ENCODE measurements at places on chromosomes 2 and 18.

DNA sequence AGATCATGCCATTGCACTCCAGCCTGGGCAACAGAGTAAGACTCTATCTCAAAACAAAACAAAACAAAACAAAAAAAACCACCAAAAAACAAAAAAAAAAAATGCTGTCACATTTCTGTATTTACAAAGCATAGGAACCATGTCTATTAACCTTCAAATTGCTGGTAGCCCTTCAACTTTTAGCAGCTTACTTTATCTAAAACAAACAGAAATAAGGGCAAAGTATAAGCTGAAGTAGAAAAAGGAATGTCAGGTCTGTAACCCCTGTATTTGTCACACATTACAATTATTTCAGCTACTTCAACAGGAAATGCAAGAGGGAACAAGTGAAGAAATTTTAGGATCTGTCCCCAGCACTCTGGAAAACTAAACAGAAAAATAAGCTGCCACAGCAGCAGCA, 25.4 kb downstream of the TYMS start:
- DNase-seq = no peak

DNA sequence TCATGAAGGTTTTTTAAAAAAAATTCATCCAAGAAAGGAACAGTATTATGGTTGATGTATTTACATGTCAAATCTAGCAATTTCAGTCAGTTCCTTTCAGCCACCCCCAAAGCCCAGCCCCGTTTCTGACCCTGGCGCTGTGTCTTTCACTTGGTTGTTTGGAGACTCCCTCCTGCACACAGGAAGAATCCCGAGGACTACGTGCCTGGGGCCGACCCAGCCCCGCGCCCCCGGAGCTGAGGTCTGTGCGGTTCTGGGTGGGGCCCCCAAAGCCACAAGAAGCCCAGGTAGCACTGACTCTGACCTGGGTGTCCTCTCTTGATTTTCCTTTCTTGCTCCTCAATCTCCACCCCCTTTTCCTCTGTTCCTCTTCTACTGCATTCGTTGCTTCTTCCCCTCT, 49.1 kb downstream of the TRAPPC12 start:
- no peak for DNase-seq

DNA sequence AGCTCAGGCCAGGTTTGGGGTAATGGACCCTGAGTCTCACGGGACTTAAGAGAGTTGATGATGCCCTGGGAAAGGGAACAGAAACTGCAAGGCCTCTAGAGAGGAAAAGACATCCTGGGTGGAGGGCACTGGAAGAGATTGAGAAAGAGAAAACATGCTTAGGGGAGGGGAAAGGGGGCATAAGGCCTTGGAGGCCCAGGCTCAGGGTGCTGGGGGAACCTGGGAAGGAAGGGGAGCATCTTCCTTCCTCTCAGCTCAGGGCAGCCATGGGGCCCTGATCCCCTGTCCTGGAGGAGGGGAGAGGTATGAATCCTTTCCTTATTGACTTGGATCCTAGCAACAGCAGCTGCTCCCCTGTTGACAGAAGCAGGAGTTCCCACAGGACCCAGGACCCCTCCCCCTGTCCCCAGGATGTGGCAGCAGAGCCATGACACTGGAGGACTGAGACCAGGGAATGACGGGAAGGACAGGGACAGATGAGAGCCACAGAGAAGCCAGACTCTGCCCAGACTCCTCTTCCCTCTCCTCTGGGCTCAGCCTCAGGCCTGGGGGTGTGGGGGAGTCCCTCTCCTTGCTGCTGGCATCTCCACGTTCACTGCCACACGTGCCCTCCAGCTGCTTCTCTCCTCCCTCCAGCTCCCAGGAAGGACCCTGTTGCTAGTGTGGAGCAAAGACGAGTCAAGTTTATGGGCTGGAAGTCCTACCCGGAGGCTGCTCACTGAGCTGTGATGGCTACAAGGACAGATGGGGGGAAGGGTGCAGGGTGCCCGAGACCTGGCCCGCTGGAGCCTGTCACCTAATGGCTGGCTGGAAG, 815 bp downstream of the GPBAR1 start:
- DNase-seq = no peak

- no peak for DNase-seq
Measured at GRCh38 chr2:216765761-216766262, 70.5 kb upstream of the IGFBP5 start.

DNA sequence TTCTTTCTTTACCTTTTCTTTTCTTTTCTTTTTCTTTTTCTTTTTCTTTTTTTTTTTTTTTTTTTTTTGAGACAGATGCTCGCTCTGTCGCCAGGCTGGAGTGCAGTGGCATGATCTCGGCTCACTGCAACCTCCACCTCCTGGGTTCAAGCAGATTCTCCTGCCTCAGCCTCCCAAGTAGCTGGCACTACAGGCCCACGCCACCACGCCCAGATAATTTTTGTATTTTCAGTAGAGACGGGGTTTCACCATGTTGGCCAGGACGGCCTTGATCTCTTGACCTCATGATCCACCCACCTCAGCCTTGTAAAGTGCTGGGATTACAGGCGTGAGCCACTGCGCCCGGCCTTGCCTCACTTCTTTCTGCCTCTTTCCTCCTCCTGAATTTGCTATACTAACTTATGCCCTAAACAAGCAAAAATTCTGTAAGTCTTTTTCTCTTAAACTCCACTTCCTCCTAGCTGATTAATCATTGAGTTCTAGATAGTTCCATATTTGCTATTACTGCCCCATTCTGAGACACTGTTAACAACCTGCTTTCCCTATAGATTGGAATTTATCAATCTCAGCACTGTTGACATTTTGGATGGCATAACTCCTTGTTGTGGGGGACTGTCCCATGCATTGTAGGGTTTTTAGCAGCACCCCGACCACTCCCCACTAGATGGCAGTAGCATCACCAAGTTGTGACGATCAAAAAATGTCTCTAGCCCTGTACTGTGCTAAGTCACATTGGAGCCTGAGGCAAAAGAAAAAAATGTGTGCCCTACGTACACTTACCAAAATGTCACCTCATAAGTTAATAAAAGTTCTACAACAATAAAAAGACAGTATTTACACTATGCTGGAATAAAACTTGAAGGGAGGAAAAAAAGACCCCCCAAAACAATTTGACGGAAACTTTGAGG, 16.4 kb upstream of the THADA start:
- DNase-seq = peak; percentile 20

DNA sequence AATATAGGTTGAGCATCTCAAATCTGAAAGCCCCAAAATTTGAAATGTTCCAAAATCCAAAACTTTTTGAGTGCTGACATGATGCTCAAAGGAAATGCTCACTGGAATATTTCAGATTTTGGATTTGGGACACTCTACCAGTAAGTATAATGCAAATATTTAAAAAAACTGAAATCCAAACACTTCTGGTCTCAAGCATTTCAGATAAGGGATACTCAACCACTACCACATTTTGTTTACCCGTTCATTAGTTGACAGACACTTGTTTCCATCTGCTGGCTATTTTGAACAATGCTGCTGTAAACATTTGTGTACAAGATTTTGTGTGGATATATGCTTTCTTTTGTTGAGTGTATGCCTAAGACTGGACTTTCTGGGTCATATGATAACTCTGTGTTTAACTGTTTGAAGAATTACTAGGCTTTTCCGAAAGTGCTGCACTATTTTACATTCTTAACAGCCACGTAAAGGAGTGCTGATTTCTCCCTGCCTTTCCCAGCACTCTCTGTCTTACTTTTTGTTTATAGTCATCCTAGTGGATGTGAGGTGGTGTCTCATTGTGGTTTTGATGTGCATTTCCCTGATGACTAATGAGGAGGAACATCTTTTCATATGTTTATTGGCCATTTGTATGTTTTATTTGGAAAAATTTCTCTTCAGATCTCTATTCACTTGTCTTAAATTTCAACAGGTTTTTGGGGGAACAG, 19.5 kb upstream of the DCDC2C start:
- DNase-seq = no peak

- DNase-seq = no peak
Measured at GRCh38 chr18:57806201-57806977, 3.3 kb upstream of the ATP8B1 start.

- no peak for DNase-seq
Measured at GRCh38 chr2:181198183-181198864, 217.9 kb downstream of the UBE2E3 start.

- no peak for DNase-seq
Measured at GRCh38 chr18:67385455-67385854, 131.1 kb downstream of the DSEL start.

- no peak for DNase-seq
Measured at GRCh38 chr2:46846536-46846935, 69.1 kb downstream of the MCFD2 start.
